Nephron progenitor cell (in vitro differentiated cells): ENCODE measurements at places on chromosomes 2 and 18.

DNA sequence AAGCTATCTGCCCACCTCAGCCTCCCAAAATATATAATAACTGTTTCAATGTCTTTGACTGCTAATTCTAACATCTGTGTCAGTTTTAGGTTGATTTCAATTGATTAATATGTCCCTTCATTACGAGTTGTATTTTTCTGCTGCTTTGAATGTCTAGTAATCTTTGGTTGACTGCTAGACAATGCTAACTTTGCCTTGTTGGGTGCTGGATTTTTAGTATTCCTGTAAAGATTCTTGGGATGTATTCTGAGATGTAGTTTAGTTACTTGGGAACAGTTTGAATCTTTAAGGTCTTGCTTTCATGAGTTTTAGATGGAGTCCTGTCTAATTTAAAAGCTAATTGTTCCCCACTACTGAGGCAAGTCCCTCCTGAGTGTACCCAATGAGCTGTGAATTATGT lies 114.4 kb downstream of the TFCP2L1 start:
- H3K4me1 ChIP-seq: no peaks in the 10 kb centered on the region
- H3K27me3 ChIP-seq: peaks cover 8% of the 10 kb centered on the region
- H3K36me3 ChIP-seq: peaks cover 7% of the 10 kb centered on the region
- no peak overlapping the region for H3K4me3 ChIP-seq

DNA sequence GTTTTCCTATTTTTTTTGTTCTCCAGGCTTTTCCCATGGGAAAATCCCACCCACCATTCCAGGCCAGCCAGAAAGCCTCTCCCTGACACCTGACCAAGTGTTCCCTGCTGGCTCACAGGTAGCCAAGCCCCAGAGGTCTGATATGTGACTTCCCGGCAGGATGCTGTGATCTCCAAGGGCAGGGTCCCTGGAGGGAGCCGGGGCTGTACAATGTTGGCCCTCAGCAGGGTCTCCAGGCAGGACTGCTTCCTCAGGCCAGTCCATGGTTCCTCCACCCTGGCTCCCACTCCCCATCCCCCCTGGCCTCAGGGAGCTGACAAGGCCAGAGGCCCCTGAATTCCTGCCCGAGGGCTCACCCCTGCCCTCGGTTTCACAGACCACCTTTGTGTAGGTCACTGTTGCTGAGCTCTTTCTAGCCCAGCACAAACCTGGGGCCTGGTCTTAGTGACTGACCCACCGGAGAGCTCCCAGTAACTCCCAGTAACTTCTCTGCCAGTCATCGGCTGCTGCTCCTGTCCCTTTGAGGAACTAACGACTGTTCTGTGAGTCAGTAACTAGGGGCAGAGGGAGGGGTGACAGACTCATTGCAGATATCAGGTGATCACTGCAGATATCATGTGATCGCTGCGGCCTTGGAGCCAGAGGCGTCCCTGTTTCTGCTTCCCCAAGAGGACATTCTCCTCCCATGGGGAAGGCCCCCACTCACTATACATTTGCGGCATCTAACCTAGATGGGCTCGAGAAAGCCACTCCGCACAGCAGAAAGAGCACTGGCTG lies 38.7 kb downstream of the SDC1 start:
- peaks cover 89% of the 10 kb centered on the region for H3K4me1 ChIP-seq
- no peak for DNase-seq
- H3K27me3 ChIP-seq: peaks cover 11% of the 10 kb centered on the region
- H3K27ac ChIP-seq: peak overlapping the region; percentile 84
- peak overlapping the region; percentile 28 for H3K4me3 ChIP-seq

DNA sequence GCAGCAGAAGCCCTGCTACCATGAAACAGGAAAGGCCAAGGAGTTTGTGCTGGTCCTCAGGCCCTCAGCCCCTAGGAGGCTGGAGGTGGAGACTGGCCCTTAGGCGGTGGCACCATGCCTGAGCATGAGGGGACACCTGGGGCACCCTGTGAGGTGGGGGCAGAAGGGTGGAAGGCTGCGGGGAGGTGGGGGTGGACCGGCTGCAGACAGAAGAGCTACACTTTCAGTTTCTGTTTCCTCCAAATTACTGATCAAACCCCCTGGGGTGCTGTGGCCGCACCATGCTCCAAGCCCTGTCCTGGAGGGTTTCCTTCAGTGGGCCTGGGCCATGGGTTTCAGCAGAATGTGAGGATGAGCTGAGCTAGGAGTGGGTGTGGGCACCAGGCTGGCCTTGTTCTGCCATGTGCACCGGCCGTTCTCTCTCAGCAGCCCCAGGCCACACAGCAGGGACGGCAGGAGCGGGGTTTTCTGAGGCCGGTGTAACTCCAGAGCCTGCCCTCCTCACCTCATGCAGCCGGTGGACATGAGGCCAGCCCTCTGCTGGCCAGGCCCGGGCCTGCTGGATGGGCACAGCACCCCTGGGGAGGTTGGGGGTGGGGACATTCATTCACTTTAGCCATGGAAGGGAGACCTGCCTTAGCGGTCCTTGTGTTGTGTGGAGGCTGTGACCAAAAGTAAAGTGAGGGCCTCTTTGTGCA lies 51.5 kb downstream of the PLEKHB2 start:
- H3K4me1 ChIP-seq: no peaks in the 10 kb centered on the region
- H3K36me3 ChIP-seq: no peaks in the 10 kb centered on the region
- DNase-seq: peak; percentile 16
- no peak overlapping the region for H3K27ac ChIP-seq

DNA sequence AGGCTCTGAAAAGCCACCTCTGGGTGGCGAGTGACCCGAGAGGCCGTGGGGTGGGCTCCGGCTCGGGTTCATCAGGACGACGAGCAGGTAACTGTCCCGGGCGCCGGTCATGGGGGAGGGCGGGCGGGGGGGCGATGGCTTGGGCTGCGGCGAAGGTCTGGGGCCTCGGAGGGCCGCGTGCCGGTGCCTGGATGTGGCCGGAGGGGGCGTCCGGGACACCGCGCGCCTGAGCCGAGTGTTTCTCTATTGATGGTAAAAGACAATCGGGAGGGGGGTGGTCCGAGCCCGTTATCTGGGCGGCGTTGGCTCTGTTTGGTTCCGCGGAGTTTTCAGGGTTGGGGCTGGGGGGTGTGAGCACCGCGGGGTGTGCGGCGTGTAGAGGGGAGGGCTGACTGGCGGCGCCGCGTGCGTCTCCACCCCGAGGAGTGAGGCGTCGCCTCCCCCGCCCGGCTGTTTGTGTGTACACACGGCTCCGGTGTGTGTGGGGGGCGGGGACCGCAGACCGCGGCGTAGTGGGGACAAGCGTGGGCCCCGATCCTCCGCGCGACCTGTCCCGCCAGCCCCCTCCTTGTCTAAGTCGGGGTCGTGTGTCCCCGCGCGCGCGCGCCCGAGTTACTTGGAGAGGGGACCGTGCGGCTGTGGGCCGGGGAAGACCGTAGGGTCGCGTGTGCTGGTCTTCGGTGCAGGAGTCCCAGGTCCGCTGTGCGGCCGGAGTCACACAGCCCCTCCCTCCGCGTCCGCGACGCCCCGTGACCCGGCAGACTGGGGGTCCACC lies 1.6 kb downstream of the CTIF start:
- H3K27me3 ChIP-seq: peaks cover 17% of the 10 kb centered on the region
- peak; percentile 70 for DNase-seq
- peak overlapping the region; percentile 88 for H3K4me3 ChIP-seq
- H3K27ac ChIP-seq: no peak overlapping the region
- H3K4me1 ChIP-seq: peaks cover 32% of the 10 kb centered on the region
- H3K36me3 ChIP-seq: no peaks in the 10 kb centered on the region

GRCh38 chr2:59726228-59727120 lies 827.0 kb downstream of the BCL11A start:
- H3K36me3 ChIP-seq: no peaks in the 10 kb centered on the region
- DNase-seq: no peak
- H3K4me1 ChIP-seq: no peaks in the 10 kb centered on the region
- no peaks in the 10 kb centered on the region for H3K27me3 ChIP-seq
- no peak overlapping the region for H3K4me3 ChIP-seq

DNA sequence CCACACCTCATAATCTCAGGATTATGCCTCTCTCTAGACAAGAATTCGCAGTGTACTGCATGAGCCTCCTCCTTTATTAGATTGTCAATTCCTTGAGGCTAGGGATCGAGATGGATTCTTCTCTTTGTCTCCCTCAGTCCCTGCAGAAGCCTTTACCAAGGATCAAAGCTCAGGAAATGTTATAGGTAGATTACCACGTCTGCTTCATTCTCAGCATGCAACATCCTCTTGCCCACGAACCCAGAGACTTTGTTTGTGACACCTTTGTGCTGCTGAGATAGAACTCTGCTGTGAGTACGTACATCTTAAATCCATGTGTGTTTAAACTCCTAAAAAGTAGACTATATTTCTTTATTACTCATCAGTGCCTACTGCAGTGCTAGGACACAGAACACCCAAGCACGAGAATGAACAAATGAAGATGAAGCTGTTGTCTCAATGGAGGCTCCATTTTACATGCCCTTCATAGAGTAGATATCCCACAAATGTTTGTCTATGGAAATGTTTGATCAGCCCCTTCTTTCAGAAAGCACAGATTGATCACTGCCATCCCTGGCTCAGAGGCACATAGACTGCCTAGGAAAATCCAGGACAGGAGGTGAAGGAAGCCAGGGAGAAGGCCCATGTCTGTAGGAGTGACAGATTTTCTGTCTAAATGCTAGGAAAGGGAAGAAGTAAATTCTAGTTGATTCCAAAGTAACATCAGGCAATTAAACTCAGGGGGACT lies 98.8 kb upstream of the KLHL29 start:
- H3K4me3 ChIP-seq: no peak overlapping the region
- no peak for DNase-seq
- H3K36me3 ChIP-seq: no peaks in the 10 kb centered on the region
- H3K4me1 ChIP-seq: peaks cover 19% of the 10 kb centered on the region

GRCh38 chr18:45785134-45785533 lies 40.3 kb upstream of the SIGLEC15 start:
- peaks cover 8% of the 10 kb centered on the region for H3K27me3 ChIP-seq
- peaks cover 8% of the 10 kb centered on the region for H3K4me1 ChIP-seq
- H3K27ac ChIP-seq: peak overlapping the region; percentile 20
- no peaks in the 10 kb centered on the region for H3K36me3 ChIP-seq

DNA sequence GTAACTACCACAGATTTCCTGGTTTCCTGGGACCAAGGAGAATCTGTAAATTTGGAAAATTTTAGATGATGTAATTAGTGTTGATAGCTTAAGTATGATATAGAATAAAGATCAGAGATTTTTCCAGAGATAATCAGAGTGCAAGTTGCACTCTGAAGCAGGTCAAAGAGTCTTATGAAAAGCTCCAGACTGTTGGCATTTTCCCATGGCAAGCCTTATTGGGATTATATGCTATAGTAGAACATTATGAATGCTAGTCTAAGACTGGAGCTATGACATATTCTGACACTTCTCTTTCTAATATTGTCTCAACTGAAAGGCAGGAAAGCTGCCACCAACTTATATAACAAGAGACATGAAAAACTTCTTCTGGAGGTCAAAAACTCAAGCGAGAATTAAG lies 1638.3 kb upstream of the LRRTM1 start:
- H3K4me1 ChIP-seq: peaks cover 31% of the 10 kb centered on the region
- no peak overlapping the region for H3K4me3 ChIP-seq
- H3K27me3 ChIP-seq: peaks cover 3% of the 10 kb centered on the region
- no peaks in the 10 kb centered on the region for H3K36me3 ChIP-seq
- DNase-seq: no peak
- no peak overlapping the region for H3K27ac ChIP-seq

- H3K27me3 ChIP-seq: peaks cover 19% of the 10 kb centered on the region
- H3K4me1 ChIP-seq: peaks cover 2% of the 10 kb centered on the region
- no peak for DNase-seq
- H3K36me3 ChIP-seq: no peaks in the 10 kb centered on the region
- no peak overlapping the region for H3K27ac ChIP-seq
- no peak overlapping the region for H3K4me3 ChIP-seq
Observed at GRCh38 chr18:37270666-37271052, 294.9 kb downstream of the CELF4 start.

- peaks cover 66% of the 10 kb centered on the region for H3K36me3 ChIP-seq
- H3K27ac ChIP-seq: no peak overlapping the region
- DNase-seq: no peak
- no peaks in the 10 kb centered on the region for H3K4me1 ChIP-seq
Observed at GRCh38 chr18:51171625-51172259, 25.7 kb downstream of the MEX3C start.

DNA sequence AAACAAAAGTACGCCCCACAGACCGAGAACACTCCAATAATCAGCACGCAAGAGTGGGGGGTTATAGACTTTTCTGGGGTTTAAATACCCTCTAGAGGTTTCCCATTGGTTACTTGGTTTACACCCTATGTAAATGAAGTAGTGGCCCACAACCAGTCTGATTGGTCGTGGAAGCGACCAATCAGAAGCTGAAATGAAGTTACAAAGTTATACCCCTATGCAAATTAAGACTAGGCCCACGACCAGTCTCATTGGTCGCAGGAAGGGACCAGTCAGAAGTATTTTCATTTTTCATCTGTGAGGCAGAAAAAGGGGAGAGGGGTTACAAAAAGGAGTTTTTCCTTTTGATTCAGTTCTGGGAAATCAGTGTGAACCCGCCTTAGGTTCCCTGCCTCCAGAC lies 55.3 kb upstream of the YWHAQ start:
- no peak overlapping the region for H3K4me3 ChIP-seq
- peaks cover 3% of the 10 kb centered on the region for H3K27me3 ChIP-seq
- H3K4me1 ChIP-seq: peaks cover 19% of the 10 kb centered on the region
- no peak overlapping the region for H3K27ac ChIP-seq
- no peaks in the 10 kb centered on the region for H3K36me3 ChIP-seq
